ENCODE measurements at places on chromosomes 11 and 22. TPM values are rescaled to one million over a fixed set of nuclear protein-coding genes. Genes with fewer than 3 reads are reported as not detected.

The SNX32 gene
- 1.9 TPM for total RNA-seq

The OAF gene
- total RNA-seq = 29.1 TPM

The LTBP3 gene
- total RNA-seq = 157 TPM

The UBQLNL gene
- 0.67 TPM for total RNA-seq

The LYVE1 gene
- 40.5 TPM for total RNA-seq

The SLC29A2 gene
- 16.2 TPM for total RNA-seq

GRCh38 chr11:24748261-24748660 lies 251.4 kb downstream of the LUZP2 start:
- no peak overlapping the region for H3K4me3 ChIP-seq
- no peaks in the 10 kb centered on the region for H3K36me3 ChIP-seq
- no peak for DNase-seq
- no peaks in the 10 kb centered on the region for H3K4me1 ChIP-seq

DNA sequence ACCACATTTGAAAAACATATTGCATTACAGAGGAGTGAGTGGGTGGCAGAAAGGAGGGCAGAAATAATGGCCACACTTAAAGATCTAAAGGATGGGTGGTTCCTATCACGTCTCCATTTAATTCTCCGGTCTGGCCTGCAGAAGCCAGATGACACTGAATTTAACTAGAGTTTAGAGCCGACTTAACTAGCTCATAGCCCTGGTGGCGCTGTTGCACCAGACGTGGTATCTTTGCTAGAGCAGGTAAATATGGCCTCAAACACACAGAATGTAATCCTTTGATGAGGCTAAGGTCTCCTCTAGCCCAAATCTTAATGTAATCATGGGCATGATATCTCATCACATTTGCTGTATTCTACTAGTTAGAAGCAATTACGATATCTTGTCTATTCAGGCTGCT lies 51.5 kb upstream of the GAL start:
- peak; percentile 44 for DNase-seq
- H3K4me1 ChIP-seq = no peaks in the 10 kb centered on the region
- peaks cover 7% of the 10 kb centered on the region for H3K27me3 ChIP-seq
- no peaks in the 10 kb centered on the region for H3K36me3 ChIP-seq

DNA sequence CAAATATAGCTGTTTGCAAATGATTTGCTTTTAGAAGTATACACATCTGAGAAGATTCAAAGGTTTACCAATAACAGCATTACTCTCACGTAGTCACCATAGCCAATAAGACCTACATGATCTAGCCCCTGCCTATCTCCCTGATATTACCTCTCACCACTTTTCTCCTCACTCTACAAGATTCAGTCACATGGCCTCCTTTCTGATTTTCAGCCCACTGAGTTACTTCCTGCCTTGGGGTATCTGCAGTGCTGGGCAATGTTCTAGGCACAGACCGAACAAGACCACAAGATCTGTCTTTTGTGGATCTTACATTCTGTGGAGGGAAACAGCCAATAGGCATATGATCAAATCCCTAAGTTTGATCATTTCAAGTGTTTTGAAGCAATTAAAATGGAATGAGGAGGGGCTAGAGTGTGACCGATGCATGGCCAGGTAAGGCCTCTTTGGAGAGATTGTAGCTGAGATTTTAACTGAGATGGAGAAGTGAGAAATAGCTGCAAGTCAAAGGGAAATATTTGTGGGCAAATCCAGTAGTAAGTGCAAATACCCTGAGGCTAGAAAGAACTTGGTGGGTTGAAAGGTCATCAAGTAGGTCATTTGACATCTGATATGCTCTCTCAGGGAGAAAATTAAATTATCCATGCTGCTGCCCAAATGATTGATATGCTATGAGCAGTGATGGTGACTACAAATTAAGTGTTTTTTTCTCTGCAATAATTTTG lies 43.1 kb downstream of the ARL14EP start:
- H3K4me3 ChIP-seq = no peak overlapping the region
- H3K36me3 ChIP-seq = no peaks in the 10 kb centered on the region
- H3K27me3 ChIP-seq = no peaks in the 10 kb centered on the region
- DNase-seq = no peak
- H3K4me1 ChIP-seq = no peaks in the 10 kb centered on the region
- H3K27ac ChIP-seq = no peak overlapping the region

DNA sequence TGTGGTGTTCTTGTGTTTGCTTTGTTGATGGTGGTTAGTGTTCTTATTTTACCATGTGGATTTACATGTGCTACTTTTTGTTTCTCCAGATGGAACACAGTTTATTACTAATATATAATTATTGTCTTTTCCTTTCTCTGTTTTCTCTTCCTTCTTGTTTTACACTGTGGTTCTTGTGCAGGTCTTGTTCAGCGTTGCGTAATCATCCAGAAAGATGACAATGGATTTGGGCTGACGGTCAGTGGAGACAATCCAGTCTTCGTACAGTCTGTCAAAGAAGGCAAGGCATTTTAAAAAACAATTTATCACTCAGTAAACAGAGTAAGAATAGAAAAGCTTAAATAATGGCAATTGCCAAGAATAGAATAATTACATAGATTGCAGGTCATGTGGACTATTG lies 84.4 kb downstream of the ARHGEF12 start:
- no peak overlapping the region for H3K27ac ChIP-seq
- H3K27me3 ChIP-seq = no peaks in the 10 kb centered on the region
- H3K4me1 ChIP-seq = no peaks in the 10 kb centered on the region
- H3K4me3 ChIP-seq = no peak overlapping the region

DNA sequence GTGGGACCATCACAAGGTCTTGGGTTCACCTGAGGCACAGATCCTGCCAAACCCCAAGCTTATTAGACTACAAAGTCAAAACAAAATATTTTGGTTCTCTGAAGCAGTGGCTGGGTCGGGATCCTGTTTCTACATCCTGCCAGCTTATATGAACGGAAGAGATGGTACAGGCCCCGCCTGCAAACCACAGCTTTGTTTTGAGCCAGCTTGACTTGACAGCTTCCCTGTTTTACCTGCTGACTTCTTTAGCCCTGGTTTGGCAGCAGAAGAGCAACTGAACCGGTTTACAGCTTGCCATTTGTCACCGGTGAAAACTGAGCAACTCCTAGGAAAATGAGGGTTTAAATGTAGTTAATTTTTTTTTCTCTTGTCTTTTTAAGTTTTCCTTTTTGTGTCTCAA lies 11.4 kb downstream of the PACS1 start:
- DNase-seq = peak; percentile 78
- H3K4me3 ChIP-seq = peak overlapping the region; percentile 8
- H3K4me1 ChIP-seq = peaks cover 19% of the 10 kb centered on the region
- no peaks in the 10 kb centered on the region for H3K36me3 ChIP-seq

- DNase-seq = no peak
- peaks cover 21% of the 10 kb centered on the region for H3K36me3 ChIP-seq
- H3K4me1 ChIP-seq = peaks cover 41% of the 10 kb centered on the region
- H3K27me3 ChIP-seq = no peaks in the 10 kb centered on the region
Observed at GRCh38 chr11:61141601-61142028, 19.6 kb downstream of the VPS37C start.

GRCh38 chr11:119323532-119324033 lies 6.7 kb upstream of the MCAM start:
- no peak for DNase-seq
- H3K4me3 ChIP-seq = no peak overlapping the region
- H3K27ac ChIP-seq = no peak overlapping the region

GRCh38 chr22:31604137-31604705 lies 57.8 kb downstream of the PISD start:
- peaks cover 38% of the 10 kb centered on the region for H3K36me3 ChIP-seq
- no peaks in the 10 kb centered on the region for H3K27me3 ChIP-seq
- no peak for DNase-seq
- no peak overlapping the region for H3K4me3 ChIP-seq
- H3K27ac ChIP-seq = no peak overlapping the region

- no peaks in the 10 kb centered on the region for H3K36me3 ChIP-seq
- no peak overlapping the region for H3K4me3 ChIP-seq
- peaks cover 10% of the 10 kb centered on the region for H3K4me1 ChIP-seq
- no peak overlapping the region for H3K27ac ChIP-seq
- H3K27me3 ChIP-seq = no peaks in the 10 kb centered on the region
Observed at GRCh38 chr22:39474351-39475111, 17.7 kb downstream of the MGAT3 start.

- H3K36me3 ChIP-seq = no peaks in the 10 kb centered on the region
- no peaks in the 10 kb centered on the region for H3K4me1 ChIP-seq
- H3K27ac ChIP-seq = no peak overlapping the region
- DNase-seq = no peak
Observed at GRCh38 chr11:13052130-13052571, 43.0 kb downstream of the RASSF10 start.
